ENCODE measurements at places on chromosomes 2 and 18.

- DNase-seq, result peak; percentile 49
Measured at GRCh38 chr2:161090411-161090810, 69.8 kb upstream of the TANK start.

GRCh38 chr2:39394516-39394961 is 42.5 kb downstream of the MAP4K3 start:
- no peak for DNase-seq

- DNase-seq, result no peak
Measured at GRCh38 chr2:144950899-144951560, 431.1 kb upstream of the ZEB2 start.

- no peak for DNase-seq
Measured at GRCh38 chr18:60466677-60467076, 94.1 kb upstream of the MC4R start.

DNA sequence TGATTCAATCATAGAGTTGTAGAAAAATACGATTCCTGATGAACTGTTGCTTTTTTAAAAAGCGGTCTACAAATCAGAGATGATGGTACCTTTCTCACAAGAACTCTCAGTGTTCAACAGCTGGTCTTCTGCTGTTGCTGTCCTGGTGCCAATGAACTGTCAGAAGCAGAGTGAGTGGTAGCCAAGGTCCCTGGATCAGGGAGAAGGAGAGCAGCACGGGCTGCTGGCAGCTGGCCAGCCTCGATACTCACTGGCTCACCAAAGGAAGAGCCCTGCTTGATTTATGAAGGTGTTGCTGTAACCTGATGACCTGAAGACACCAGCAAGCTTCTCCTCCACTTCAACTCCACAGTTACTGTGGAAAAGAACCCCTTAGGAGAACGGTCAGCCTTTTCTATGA is 300.8 kb upstream of the SOX11 start:
- no peak for DNase-seq

DNA sequence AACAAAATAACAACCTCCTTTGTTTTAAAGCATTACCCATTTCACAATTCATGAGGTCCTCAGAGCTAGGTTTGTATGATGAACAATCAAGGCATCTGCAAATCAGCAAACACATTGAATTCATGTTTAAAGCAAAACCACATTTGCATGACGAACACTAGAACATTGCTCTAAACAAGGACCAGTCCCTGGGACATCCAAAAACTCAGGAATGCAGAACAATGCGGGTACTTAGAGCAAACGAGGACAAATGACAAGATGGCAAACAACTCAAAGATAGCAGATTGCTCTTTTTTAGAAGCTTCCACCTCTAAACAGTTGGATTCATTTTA is 45.7 kb upstream of the RALBP1 start:
- no peak for DNase-seq

DNA sequence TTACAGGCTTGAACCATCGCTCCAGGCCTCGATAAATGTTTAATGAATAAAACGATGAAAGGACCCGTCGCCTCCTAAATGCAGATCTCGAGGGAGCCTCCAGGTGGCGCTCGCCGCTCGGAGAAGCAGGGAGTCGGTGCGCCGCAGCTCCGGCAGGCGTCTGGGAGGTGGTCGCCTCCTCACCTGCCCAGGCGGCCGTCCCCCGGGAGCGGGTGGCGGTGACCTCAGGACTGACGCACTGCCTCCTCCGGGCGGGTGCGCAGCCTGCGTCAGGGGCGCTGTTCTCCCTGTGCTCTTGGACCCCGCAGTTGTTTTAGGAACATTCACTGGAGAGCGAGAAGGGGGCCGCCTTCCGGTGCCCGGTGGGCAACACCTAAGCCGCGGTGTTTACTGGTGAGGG is 38.6 kb upstream of the POLE4 start:
- DNase-seq, result peak; percentile 83

DNA sequence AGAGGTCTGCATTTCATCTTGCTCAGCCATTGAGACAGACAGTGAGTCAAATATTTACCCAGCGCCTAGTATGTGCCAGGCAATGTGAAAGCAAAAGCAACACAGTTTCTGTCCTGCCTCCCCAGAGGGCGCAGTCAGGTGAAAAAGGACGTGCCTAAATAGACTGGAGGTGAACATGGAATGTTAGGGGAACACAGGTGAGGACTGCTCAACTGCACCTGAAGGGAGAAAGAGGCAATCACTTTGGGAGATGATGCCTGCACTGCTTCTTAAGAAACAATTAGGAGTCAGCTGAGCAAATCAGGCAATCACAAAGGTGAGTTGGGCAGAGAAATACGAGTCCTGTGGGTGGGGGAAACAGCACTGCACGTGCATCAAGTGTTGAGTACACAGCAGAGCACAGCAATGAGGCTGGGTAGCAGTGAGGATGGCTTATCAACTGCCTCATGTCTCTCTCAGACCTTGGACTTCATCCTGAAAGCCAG is 218.3 kb upstream of the SMAD7 start:
- no peak for DNase-seq

DNA sequence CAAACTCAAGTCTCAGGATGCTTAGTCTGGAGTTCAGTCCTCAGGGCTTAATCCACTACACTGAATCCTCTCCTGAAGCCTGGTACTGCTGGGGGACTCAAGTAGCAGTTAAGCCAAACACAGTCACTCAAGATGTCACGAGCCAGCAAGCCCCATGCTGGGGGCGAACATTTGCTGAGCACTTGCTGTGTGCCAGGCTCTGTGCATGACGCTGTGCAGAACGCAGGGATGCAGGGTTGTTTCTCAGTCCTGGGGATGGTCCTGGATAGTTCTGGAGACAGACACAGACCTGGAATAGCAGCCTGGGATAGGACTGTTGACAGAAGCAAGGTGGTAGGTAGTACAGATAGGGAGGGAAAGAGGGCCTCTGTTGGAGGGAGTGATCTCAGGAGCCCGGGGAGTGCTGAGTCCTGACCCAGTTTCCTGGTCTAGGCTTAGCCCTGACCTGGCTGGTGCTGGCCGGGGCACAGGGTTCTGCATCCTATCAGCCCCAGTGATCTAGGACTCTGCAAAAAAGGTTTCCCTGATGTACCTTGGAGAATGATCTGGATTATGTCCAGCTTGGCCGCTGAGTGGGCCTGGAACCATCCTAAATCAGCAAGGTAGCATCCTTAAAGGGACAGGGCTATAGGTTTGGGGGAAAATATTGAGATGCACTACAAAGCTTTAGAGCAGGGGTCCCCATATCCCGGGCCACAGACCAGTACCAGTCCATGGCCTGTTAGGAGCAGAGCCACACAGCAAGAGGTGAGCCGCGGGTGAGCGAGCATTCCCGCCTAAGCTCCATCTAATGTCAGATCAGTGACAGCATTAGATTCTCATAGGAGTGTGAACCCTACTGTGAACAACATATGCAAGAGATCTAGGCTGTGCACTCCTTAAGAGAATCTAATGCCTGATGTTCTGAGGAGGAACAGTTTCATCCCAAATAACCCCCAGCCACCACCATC is 54.7 kb upstream of the OTOF start:
- DNase-seq, result no peak

- no peak for DNase-seq
Measured at GRCh38 chr2:9179572-9180201, 26.9 kb upstream of the ASAP2 start.

- DNase-seq, result no peak
Measured at GRCh38 chr2:182381225-182381624, 45.6 kb downstream of the PDE1A start.

GRCh38 chr2:216134958-216135541 is 25.9 kb downstream of the XRCC5 start:
- no peak for DNase-seq

- DNase-seq, result no peak
Measured at GRCh38 chr2:195538937-195539336, 118.1 kb upstream of the SLC39A10 start.

DNA sequence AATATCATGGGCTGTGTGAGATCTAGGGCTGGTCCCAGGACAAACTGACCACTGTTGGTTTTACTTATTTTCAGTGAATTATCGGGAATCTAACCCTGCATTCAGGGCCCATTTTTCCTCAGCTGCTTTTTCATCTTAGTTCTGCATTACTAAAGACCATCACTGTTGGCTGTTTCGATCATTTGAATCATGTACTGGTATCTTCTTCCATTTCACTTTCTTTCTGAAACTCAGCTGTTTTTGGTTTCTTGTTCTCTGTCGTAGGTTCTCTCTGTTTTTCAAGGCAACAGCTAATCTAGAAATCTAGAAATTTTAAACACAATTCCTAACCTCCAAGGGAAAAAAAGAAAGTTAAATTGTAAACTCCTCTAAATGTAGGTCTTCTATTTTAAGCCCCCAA is 159.9 kb upstream of the SESTD1 start:
- DNase-seq, result no peak

- no peak for DNase-seq
Measured at GRCh38 chr2:2901384-2902345, 476.0 kb downstream of the EIPR1 start.

DNA sequence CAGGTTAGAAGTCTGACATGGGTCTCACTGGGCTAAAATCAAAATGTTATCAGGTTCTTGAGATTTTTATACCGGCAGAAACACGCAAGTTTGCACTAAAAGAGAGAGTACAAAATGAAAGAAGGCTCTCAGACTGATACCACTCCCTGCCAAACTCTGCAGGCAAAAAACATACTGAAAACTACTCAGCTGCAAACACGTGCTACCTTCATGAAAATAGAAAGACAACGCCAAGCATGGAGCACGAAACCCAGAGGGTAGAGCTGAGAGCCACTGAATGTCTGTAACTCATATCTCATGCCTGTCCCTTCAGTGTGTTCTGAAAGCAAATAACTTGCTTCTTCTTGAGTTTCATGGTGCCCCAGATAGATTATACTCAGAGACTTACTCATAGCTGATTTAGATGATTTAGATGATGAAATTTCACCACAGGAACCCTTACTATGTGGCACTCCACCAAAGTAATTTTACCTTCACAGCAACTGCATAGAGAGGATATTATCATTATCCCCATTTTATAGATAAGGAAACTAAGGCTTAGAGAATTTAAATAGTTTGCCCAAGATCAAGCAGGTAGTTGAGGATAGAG is 313.0 kb upstream of the SLC39A10 start:
- no peak for DNase-seq

DNA sequence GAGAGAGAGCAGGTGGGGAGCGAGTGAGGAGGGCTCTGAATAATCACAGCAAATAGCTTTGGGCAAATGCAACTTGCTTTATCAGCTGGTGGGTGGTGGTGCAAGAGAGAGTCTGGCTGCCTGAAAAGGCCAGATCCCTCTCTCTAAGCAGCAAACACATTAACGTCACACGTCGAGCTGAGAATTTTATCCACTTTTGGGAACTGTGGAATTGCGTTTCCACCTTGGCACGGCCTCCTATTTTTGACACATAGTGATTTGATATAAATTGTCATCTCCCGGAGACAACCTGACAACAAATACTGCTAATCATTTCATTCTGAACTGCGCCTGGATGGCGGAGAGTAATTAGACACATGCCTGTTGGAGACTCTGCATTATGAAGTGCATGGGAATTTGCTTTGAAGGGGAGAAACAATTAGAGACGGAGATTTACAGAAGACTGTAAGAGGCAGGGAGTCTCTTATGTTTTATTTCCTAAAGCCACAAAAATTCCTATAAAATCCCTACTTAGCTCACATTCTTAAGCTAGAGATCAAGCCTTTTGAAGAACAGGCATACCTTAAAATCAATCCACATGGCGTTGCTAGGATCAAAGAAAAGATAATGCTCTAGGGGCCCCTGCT is 634.1 kb downstream of the TDRD15 start:
- no peak for DNase-seq

GRCh38 chr2:69253611-69254301 is 133.3 kb downstream of the GFPT1 start:
- DNase-seq, result no peak

DNA sequence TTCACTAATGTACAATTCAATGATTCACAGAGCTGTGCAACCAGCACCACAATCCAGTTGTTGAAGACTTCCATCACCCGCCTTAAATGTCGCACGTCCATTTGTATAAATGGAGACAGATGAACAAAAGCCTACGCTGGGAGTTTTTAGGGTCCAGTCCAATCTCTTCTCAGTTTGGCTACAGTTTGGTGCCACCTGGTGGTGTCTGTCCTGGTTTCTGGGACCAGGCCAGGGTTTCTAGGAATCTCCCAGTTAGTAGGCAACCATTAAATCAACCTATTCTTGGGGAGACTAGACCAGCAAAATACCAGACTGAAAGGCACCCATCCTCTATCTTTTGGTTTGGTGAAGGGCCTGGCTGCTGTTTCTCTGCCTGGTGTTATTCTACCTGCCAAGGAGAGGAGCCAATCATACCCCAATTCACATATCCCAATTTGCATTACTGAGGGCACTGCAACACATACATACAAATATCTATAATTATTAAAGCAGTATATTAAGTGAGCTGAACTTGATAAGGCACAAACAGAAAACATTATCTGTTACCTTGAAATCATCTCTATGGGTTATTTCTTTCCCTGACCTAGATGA is 3.2 kb upstream of the DDX1 start:
- DNase-seq, result no peak

DNA sequence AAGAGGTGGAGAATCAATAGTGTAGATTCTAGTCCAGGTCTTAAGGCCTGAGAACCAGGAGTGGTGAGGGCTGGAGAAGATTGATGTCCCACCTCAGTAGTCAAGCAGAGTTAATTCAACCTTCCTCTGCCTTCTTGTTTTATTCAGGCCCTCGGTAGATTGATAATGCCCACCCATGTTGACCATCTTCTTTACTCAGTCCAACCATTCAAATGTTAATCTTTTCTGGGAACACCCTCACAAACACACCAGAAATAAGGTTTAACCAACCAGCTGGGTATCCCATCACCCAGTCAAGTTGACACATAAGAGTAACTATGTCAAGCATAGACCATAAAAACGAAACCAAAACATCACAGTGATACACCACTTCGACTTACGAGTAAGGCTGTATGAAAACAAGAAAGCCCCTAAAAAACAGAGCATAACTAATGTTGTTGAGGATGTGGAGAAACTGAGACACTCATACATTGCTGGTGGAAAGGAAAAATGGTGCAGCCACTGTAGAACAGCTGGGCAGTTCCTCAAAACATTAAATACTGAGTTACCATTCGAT is 57.5 kb downstream of the SLC35F5 start:
- DNase-seq, result no peak

DNA sequence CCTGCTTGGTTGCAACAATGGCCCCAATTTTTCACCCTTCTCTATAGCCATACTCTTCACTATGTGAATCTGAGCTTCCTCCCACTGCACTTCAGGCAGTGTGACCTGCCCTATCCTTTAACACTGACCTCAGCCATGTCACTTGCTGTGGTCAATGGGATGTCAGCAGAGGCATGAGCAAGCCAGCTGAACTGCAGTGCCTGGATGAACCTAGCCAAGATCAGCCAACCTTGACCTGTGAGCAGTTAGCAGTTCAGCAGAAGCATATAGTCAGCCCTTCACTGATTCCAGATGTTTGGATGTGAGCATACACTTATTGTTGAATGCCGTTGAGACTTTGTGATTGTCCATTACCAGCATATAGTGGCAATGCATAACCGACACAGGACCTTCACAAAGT is 63.4 kb upstream of the BOD1L2 start:
- no peak for DNase-seq

Measured in activated naive CD8-positive, alpha-beta T cell treated with anti-CD3 and anti-CD28 coated beads, Interleukin-2, amount 10 ng/mL, durations not matched to agents 7 days and 5 days (primary cell).